ENCODE measurements at places on chromosomes 13 and 19. TPM values are rescaled to one million over a fixed set of nuclear protein-coding genes. Genes with fewer than 3 reads are reported as not detected.

ZNF541 gene
- 0.50 TPM for total RNA-seq

C19orf33 gene
- 34.5 TPM for total RNA-seq

IGFL3 gene
- total RNA-seq: not detected

CHAMP1 gene
- 11.6 TPM for total RNA-seq

KLK14 gene
- total RNA-seq: not detected

SMIM17 gene
- 0.63 TPM for total RNA-seq

CYP4F3 gene
- total RNA-seq: not detected

METTL21C gene
- not detected for total RNA-seq

ZNF850 gene
- 0.97 TPM for total RNA-seq

CEACAM4 gene
- total RNA-seq: not detected

Data from bladder microvascular endothelial cell (primary cell).